ENCODE measurements at places on chromosomes 6 and 20.

DNA sequence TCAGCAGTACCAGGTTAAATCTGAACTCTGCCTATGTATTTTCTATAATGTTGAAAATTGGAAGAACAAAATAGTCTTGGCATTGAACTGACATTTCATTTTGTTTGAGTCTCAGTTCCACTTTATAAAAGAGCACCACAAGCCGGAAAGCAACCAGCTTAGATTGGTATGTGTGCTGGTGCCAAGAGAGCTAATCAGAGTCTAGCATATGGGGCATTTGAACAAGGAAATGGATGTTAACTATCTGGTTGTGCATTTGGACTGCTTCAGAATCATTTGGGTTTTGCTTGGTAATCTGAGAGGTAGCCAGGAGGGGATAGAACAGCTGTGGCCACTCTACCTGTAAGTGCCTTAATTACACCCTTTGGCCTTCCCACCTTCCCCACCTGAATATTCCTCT, 184.8 kb downstream of the GRIK2 start:
- no peak for DNase-seq

DNA sequence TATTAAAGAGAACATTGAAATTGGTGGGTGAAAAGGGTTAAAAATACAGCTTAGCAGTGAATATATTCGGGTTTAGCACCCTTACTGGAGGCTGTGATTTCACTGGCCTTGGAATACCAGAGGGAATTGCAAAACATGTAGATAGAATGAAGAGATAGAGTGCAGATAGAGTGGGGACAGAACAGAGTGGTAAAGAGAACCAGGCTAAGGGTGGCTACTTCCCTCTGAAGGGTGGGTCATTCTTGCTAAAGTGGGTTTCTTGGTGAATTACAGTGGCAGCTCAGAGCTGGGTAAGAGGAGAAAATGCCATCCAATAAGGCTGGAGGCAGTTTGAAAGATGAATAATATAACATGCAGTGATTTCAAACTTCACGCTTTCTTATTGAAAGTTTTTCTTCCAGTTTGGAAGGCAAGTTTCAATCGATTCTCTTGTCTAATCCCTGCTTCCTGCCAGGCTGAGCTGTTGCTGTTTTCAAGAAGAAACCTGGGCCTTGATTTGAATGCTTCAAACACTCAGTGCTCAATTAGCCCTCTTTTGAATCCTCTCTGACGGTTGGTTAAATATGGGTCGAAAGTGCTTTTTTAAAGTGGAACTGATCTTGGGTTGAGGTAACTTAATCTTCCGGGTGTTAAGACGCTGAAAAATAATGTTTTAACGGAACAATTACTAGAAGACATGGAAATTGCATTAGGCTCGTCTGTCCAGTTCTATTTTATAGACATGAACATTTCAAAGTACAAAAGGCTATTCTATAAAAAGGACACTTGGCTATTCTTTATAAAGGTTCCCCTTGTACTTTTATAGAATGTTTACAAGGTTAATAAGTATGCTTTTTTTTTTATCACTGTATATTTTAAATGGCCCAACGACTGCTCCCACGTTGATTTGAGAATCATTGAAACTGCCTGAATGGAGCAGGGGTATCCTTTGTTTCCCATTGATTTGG, 203.3 kb downstream of the BCAS1 start:
- peak; percentile 18 for DNase-seq

DNA sequence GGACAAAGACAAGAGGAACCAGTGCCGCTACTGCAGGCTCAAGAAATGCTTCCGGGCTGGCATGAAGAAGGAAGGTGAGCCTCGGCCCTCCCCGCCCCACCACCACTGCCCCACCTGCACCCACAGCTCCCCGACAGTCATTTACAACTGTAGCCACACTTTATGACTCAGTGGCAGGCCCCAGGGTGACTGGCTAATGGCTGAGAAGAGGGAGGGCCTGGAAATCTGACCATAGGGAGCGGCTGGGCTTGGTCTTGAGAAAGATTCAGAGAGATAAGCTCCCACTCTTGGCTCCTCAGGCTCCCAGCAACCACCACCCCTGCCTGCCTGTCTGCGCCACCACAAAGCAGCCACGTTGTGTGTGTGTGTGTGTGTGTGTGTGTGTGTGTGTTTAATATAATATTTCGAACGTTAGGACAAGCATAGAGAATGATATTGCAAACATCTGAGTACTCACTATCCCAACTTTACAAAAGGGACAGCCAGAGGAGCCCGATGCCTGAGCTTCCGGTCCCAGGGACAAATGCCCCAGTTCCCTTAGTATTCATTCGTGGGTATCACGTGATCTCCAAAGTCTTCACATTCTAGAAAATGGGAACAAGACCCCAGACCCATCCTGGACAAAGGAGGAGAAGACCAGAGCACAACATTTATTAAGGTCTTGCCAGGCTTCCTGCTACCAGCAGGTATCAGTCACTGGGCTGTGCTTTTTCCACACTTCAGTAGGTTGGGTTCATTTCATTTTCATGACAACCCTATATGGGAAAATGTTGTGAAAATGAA, 52.1 kb downstream of the HNF4A start:
- peak; percentile 58 for DNase-seq

- DNase-seq: peak; percentile 81
Observed at GRCh38 chr20:17936761-17937732, 31.5 kb downstream of the SNX5 start.

DNA sequence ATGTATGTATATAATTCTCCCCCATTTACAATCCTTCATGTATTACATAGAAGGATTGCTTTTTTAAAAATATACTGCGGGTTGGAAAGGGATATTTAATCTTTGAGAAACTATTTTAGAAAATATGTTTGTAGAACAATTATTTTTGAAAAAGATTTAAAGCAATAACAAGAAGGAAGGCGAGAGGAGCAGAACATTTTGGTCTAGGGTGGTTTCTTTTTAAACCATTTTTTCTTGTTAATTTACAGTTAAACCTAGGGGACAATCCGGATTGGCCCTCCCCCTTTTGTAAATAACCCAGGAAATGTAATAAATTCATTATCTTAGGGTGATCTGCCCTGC, 3.6 kb downstream of the FOXC1 start:
- DNase-seq: no peak

GRCh38 chr20:56111961-56112730, 106.8 kb upstream of the CBLN4 start:
- no peak for DNase-seq

GRCh38 chr6:163460307-163460782, 45.8 kb downstream of the QKI start:
- DNase-seq: peak; percentile 30

DNA sequence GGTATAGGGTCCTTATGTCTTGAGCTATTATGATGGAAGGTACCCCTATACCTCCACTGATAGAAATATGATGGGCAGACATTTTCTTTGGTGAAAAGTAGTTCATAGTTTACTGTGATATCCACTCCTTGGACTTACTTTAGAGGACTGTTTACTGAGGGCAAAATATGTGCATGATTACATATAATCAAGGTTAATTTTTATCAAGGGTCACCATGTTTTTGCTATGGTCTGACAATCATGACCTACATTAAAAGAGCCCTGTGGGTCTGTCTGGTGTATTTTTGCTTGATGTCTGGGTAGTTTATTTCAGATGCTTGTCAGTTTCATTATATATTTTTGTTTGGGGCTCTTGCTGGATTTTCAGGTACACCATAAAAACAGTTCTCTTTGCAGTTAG, 40.1 kb downstream of the CDKAL1 start:
- DNase-seq: no peak

DNA sequence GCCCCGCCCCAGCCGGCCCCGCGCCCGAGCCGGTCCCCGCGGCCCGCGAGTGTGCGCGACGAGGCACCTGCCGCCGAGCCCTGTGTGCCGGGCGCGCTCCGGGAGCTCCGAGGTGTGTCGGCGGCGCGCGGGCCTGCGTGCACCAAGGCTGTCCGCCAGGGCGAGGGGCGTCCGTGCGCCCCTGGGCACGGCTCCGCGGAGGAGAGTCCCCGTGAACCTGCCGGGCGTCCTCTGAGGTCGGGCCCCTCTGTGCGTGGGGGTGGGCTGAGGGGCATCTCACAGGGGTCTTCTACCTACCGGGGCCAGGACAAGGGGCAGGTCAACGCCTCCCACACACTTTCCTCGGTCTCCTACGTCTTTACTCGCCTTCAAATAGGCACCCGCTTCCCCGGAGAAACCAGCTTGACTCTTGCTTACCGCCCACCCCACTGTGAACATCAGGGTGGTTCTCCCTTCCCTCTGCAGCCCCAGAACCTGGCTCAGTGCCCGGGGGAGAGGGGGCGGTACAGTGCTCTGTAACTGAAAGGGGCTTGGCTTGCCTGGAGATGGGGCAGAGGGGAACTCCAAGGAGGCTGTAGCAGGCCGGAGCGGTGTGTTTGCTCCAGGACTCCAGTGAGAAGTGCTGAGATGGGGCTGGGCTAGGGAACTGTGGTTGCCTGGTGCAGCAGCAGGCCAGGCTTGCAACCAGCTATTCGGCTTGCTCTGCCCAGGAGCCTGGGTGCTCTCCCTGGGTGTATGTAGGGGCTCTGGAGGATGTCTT, at the start of gene SAMD10:
TSS of gene SAMD10 (minus strand) at position 86 of the 760 bp plus-strand sequence. CDS start 175 bp downstream, outside the sequence.
- no peak for DNase-seq

- no peak for DNase-seq
Observed at GRCh38 chr6:161949531-161949930, 675.7 kb upstream of the AGPAT4 start.

GRCh38 chr6:109706513-109706912, 15.4 kb downstream of the FIG4 start:
- DNase-seq: no peak

DNA sequence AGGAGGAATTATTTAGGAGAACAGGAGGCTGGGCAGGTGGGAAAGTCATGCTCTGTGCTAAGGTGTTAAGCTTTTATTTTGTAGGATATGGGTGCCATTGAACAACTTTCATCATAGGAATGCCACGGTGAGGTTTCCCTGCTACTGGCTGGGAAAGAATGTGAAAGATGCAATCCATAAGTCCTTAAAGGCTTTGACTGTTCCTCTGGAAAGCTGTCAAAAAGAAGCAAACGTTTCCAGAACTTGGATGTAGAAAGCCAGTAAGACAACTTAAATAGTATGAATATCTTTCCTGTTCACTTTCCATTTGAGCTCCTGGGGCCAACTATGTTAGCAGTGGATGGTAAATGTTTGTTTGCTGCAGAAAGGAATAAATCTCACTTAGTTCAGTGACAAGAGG, 574.4 kb downstream of the RNF144B start:
- no peak for DNase-seq

GRCh38 chr6:163565140-163565539, 150.6 kb downstream of the QKI start:
- no peak for DNase-seq
